ENCODE measurements at places on chromosomes 5 and 9.

GRCh38 chr9:135077497-135078200 is 9.8 kb upstream of the OLFM1 start:
- DNase-seq = peak; percentile 77

- DNase-seq = no peak
Measured at GRCh38 chr9:12554636-12555035, 138.5 kb upstream of the TYRP1 start.

DNA sequence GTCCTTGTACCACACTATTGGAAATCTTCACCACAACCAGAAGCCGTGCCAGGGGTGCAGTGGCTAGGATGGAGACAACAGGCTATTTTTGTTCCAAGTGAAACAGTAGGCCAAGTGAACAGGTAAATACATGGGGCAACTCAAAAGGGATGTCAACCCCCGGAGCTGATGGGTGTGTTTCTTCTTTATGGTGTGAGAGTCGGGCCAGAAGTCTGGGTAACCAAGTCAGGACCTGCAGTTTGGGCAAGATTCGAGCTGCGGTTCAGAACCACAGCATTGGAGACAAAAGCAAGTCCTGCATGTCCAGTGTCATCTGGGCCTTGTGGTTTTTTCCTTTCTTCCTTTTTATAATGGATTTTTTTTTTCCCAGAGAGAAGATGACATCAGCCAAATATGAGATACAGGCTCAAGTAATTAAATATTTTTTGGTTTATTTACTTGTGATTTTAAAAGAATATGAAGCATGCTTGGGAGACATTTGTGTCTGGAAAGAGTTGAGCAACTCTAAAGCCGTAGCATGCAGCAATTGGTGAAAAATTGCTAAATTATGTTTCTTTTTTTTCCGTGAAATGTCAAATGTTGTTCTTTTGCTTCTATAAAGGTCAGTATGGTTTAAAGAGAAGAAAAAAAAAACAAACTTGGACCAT is 261.6 kb downstream of the ARRDC3 start:
- no peak for DNase-seq

GRCh38 chr5:176162198-176162597 is 76.0 kb upstream of the SIMC1 start:
- DNase-seq = no peak

DNA sequence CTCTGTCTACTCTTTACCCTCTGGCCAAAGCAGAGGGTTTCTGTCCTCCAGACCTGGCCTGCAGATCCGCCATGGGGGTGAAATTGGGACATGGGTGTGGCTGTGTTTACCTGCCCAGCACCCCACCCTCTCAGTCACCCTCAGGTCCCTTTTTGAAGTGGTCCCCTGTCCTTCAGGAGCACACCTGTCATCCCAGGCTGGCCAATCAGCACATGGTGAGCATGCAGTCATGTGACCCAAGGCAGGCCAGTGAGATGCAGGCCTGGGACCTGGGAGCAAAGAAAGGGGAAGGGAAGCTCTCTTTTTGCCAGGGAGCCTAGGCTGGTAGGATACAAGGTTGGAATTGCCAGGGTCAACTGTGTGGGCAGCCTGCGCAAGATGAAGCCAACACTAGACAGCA is 28.3 kb upstream of the IER5L start:
- DNase-seq = no peak

DNA sequence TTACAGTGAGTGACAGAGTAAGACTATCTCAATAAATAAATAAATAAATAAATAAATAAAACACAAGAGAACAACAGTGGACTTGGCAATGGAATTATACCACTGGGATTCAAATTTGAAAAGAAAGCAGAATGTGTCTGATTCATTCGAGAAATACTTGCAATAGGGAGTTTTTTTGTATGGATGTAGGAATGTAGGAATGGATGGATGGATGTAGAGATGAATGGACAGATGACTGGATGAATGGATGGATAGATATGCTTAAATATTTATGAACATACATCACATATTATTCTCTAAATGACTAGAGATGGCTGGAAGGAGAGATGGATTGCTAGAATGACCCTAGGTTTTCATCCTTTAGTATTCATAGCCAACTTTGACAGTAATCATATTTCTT is 22.0 kb upstream of the CEMIP2 start:
- no peak for DNase-seq

DNA sequence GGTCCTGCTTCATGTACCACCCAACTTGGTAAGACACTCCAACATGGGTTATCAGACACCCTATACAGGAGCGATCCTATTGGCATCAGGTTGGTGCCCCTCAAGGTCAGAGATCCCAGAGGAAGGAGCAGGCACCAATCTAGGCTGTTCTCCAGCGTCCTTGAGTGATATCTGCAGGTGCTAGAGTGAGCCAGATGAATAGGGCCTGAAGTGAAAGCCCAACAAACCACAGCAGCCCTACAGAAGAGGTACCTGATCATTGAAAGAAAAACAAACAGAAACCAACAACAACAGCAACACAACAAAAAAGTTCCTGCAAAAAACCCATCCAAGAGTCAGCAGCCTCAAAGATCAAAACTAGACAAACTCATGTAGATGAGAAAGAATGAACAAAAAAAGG is 584.8 kb downstream of the HINT1 start:
- no peak for DNase-seq

GRCh38 chr9:98916660-98917059 is 27.0 kb upstream of the COL15A1 start:
- no peak for DNase-seq

DNA sequence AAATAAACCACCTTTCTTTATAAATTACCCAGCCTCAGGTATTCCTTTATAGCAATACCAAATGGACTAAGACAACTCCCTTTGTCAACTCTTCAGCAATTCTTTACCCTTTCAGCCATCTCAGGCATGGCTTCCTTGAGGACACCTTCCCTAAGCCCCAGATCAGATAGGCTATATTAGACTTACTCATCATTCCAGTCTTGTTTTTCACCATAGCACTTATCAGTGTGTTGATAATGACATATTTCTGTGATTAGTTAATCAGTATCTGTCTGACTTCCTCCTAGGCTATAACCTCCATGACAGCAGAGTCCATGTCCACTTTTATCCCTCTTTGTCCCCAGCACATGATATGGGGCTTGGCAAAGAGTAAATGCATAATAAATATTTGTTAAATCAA is 238.1 kb downstream of the ACTL7B start:
- no peak for DNase-seq

- peak; percentile 91 for DNase-seq
Measured at GRCh38 chr9:106892632-106893031, 29.7 kb downstream of the ZNF462 start.

GRCh38 chr9:27763831-27764230 is 190.6 kb upstream of the C9orf72 start:
- DNase-seq = peak; percentile 34

- no peak for DNase-seq
Measured at GRCh38 chr9:5453004-5453403, 2.7 kb downstream of the CD274 start.

- DNase-seq = peak; percentile 25
Measured at GRCh38 chr5:103450333-103451061, 112.1 kb downstream of the NUDT12 start.

DNA sequence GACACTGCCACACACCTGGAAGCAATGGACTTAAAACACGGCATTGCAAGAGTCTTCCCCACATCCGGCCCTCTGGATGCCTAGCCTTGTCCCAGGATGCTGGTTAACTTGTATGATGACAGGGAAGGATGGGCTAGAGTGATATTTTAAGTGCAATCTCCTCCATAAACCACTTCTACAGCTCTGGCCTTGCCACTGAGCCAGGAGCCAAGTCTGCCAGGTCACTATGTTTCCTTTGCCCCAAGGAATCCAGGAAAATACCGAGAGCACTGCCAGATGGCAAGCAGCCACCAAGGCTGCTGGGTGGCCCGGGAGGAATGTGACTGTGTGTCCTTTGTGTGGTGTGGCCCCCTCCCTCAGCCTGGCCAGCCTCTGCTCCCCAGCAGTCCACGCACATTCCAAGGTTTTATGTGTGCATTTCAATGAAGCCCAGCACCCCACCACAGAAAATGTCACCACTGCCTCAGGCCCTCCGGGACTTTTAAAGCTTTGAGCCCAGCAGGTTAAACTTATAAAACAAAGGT is 106.0 kb downstream of the FRMD3 start:
- DNase-seq = peak; percentile 83

DNA sequence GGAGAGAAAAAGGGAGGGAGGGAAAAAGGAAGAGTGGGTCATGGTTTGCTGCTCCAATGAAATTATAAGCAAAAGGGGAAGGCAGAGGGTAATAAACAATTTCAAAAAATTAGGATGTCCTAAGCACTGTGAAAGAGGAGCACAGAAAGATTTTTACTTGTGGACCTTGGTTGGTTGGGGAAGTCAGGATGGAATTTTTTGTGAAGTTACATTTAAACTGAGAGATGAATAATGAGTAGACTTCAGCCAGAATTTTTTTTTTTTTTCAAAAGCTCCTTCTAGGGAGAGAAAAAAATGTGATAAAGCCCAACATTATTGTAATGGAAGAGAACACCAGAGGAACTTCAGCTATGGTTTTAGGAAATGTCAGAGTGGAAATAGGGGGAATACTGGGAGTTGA is 515.9 kb upstream of the PAPPA start:
- no peak for DNase-seq

DNA sequence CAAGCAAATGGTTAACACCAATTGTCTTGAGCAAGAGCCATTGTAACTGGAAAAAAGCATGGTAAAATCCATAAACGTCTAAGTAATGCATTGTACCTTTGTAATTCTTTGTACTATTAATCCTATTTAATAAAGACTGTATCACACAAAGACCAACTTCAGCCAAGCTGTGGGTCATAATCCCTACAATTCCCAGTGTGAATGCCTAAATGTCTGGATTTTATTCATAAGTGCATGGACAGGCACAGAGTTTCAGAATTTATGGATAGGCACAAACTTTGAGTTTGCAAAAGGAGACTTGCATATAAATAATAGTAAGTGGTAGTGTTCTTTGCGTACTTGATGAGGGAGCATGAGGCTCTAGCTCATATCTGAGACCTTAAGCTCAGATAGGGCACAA is 1280.2 kb upstream of the WWC1 start:
- no peak for DNase-seq

- no peak for DNase-seq
Measured at GRCh38 chr9:129392093-129392541, 214.1 kb upstream of the IER5L start.

DNA sequence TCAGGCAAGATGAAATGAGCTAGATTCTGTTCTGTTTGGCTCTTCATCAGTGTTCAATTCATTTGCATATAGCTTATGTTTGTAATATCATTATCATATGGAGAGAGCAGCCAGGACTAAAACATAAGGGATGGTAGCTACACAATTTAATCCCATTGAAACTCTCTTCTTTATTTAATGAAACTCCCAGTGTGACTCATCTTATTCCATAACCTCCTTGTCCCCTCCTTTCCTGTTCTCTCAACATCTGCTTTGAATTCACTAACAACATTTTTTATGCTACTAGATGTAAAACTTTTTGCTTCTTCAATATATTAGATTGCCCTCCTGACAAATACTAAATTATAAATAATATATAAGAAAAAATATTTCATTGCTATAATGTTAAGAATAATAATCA is 1823.4 kb downstream of the MAT2B start:
- no peak for DNase-seq

DNA sequence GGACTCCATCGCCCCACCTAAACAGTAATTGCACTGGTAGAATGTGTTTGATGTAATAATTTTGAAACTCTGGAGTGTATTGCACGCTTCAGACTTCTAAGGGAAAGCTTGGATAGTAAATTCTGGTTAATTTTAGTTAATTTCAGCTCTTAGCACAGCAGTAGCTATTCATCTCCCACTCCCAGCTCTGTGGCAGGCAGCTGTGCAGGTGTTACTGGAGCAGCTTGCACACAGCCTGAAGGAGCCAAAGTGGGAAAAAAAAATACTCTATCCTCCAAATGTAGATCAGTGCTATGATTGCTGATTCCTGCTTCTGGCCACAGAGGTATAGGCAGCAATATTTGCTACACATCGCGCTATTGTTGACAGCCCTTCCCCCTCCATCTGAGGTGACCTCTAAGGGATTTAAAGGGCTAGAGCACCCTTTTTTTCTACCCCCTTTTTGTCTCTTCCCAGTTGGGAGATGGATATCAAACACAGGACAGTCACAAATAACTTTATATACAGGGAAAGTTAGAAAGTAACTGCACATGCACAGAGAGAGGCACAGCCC is 97.4 kb downstream of the KCTD16 start:
- DNase-seq = no peak

DNA sequence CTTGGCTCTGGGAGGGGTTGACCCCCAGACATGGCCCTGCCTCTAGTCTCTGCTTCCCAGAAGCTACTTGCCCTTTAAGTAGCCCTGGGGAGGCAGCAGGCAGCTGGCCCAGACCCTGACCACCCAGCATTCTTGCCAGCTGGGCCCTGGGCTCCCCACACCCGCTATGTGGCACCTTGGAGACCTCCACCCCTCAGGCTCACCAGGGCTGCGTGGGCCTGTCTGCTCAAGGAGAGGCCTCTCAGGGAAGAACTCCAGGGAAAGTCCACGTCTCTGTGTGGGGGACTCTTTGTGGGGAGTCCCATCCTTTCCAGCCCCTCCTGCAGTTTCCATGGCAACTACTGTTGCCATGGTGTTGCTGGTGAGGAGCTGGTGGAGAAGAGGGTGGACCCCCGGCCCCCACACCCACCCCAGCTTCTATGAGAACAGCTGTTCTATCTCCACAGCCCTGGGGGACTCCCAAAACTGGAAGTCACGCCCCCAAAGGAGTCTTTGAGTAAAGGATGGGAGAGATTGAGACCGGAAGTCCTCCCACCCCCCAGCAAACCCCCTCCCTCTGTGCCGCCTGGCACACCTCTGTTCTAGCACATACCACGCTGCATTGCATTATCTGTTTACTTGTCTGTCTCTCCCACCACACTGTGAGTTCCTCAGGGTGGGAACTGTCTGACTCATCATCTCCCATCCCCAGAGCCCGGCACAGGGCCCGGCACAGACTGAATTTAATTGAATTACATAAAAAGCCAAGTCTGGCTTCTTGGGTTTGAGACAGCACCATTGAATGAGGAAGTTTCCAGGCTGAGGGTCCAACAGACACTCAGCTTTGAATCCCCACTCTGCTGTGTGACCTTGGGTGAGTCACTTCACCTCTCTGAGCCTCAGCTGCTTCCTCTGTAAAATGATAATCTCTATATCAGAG is 12.6 kb downstream of the DNM1 start:
- DNase-seq = peak; percentile 47

GRCh38 chr5:167030500-167031120 is 1260.8 kb upstream of the WWC1 start:
- peak; percentile 6 for DNase-seq

DNA sequence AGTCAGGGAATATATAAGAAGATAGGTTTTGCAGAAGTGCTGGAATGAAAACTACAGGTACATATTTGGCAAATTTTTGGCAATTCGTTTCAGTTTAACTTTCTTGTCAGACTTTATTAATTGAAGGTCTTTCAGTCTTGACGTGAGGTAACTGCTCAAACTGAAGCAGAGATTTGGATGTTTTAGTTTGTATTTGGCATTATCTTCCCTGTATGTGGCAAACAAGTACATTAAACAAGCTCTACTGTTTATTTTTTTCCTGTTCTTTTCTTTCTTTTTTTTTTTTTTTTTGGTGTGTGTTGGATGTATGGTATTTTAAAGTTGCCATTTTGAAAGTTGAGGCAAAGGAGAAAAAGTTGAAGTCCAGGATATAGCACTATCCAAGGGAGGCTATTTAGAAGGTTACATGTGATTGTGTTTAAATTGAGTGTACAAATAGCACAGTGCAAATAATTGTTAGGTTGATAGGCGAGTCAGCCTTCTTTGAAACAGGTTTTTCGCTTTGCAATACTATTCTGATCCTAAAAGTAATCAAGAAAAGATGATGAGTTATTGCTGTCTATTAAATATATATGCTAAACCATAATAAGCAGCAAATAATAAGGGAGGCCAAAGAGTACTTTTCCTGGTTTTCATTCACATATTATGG is 2.2 kb downstream of the PBX3 start:
- DNase-seq = no peak

- DNase-seq = no peak
Measured at GRCh38 chr9:79053598-79053997, 518.2 kb upstream of the TLE4 start.
